Activated CD4-positive, alpha-beta T cell treated with anti-CD3 and anti-CD28 coated beads for 24 hours (primary cell): ENCODE measurements at places on chromosomes 12 and 14.

- no peak for DNase-seq
Measured at GRCh38 chr14:70257526-70257925, 68.8 kb upstream of the SLC8A3 start.

- no peak for DNase-seq
Measured at GRCh38 chr12:60263836-60264493, 668.1 kb downstream of the SLC16A7 start.

DNA sequence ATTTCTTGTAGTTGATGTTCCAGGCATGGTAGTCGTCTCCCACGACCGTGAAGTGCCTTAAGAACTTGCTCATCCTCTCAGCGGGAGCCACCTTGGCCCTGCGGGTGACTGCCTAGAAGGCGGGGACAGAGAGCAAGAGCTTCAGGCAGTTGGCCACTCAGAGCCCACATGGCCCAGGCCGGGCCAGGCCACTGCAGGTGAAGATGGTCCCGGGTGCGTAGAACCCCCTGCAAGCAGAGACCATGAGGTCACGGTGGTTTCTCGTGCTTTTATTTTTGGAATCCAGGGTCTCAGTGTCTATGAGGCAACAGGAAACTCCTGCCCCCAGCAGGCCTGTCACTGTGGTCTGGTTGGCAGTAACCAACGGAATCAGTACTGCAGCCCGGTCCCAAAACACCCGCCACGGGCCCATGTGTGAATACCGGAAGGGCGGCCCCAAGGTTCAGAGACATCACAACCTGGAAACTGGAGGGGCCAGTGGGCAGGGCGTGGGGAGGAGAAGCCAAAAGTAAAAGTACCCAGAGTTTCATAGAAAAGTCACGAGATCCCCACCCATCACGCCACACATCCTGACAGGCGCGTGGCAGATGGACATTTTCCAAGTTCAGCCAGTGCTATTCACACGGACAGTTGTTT is 27.5 kb downstream of the HVCN1 start:
- peak; percentile 27 for DNase-seq

GRCh38 chr14:23608454-23608853 is 27.7 kb upstream of the DHRS2 start:
- DNase-seq: no peak

DNA sequence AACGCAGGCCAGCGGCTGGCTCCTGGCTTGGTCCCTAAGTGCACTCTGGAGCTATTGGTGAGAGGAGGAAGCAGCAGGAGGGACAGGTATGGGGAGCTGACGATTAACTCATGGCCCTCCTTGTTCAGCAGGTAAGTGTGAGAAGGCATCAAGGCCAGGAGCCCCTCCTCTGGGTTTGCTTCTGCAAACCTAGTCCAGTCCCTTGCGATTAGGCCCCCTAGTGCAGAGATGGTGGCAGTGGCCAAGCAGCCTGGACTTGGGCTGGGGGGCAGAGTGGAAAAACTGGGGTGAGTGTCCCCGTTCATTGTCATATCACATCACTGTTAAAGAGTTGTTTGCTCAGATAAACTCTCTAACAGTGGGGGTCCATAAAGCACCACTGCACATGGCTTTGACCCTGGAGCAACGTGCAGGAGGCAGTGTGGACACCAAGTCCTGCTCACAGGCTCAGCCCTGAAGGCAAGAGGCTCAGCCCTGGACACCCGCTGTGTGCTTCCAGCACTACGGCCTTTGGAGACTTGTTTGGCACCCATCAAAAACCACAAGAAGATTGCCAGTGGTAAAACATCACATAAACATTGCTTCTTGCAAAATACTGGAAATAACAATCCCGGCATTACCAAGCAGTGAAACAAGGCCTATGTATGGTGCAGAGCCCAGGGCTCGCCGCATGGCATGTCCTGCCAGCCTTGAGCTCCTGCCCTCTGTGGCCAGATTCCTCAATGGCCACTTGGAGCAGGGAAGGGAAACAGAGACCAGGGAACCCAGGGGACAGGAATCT is 184.3 kb upstream of the RTL1 start:
- no peak for DNase-seq

DNA sequence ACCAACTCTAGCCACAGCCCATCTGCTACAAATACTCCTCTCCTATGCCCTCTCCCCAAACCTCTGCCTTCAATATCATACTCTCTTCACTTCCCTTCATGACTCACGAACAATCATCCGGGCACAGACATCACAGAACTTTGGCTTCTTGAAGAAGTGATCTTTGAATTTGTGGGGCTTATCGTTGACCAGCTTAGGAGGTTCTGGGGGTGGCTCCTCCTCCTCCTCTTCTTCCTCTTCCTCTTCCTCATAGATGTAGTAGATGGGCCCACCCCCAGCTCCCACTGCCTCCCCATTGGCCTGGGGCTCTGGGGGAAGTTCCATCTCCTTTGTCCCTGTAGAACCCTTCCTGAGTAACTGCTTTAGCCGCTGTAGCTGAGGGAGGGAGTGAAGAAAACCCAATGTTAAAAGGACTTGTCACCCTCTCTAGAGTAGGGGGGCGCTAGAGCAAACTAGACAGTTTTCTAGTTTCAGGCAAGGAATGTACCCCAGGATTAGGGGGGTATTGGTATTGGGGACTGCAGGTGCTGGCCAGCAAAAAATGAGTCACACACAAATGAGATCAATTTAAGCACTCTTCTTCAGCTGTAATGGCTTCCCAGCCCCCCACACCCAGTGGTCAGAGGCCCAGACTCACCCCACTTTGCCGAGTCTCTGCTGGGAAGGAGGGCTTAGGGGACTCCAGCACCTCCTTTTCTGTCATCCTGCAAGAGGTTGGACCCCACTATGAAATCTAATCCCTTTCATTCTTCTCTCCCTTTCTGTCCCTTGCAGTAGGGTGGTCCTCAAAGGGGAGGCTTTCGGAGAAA is 1.8 kb downstream of the STAC3 start:
- DNase-seq: no peak

DNA sequence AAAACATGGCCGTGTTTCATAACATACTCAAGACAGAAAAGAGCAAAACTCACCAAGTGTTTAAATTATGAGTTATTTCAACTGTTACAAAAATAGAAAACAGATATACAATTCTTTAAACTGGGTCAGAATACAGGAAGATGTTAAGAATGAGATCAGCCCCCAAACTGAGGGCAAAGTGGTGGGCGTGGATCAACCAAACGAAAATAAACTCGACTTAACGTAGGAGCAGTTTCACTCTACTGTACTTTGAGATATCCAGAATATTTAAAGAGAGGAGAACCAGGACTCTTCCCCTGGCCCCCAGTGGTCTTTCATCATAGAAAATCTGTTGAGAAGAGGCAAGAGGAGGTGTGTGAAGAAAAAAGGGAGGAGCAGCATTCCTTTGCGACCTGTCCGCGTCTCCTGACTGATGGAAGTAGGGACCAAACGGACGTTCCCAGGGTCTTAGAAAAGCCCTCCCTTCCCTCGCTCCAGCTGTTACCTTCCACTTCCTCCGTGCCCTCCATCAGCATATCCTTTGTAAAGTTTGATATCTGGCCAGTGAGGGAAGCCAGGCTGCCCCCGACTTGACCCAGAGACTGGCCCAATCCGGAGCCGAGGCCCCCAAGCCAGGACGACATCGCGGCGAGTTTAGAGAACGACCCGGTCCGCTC is 668 bp downstream of the TRIP11 start:
- DNase-seq: no peak

- DNase-seq: no peak
Measured at GRCh38 chr14:98953551-98954348, 318.2 kb downstream of the BCL11B start.

- DNase-seq: no peak
Measured at GRCh38 chr14:63594455-63595372, 47.0 kb downstream of the WDR89 start.

DNA sequence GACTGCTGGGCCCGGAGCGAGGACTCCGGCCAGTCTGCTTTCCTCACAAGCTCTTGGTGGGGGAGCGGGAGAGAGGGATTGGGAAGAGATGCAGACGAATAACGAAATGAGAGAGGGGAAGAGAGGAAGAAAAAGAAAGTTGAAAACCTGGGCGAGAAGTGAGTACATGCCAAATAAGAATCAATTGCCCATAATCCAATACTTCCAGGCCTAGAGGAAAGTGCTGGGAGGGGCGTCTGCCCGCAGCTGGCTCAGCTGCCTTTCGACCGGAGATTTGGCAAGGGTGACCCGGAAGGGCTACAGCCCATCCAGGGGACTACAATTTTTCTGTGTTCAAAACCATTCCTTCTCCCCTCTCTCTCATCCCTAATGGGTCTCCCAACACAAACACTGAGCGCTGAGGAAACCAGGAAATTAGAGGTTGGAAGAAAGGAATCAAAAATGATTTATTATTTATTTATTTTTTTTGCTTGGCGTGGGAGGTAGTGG is 4.9 kb downstream of the NKX2-1 start:
- DNase-seq: no peak

GRCh38 chr14:31205681-31206535 is 1.7 kb downstream of the HECTD1 start:
- no peak for DNase-seq

- DNase-seq: no peak
Measured at GRCh38 chr14:63912286-63912685, 59.5 kb downstream of the SYNE2 start.

- DNase-seq: no peak
Measured at GRCh38 chr12:57234571-57235016, 5.1 kb downstream of the SHMT2 start.

DNA sequence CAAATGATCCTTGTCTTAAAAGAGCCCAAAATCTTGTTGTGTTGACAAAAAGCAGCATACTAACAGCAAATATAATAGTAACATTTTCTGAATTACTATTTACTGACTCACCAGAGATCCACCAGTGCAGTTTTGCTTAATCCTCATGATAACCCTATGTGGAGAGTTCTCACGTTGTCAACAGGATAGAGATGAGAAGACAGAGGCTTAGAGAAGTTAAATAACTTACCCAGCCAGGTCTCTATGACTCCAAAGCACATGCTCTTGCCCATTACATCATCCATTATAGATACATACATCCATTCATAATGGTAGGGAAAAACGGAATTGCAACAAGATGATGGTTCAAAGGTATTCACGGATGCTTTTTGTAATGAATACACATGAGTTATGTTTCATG is 111.9 kb downstream of the PAX9 start:
- DNase-seq: no peak

DNA sequence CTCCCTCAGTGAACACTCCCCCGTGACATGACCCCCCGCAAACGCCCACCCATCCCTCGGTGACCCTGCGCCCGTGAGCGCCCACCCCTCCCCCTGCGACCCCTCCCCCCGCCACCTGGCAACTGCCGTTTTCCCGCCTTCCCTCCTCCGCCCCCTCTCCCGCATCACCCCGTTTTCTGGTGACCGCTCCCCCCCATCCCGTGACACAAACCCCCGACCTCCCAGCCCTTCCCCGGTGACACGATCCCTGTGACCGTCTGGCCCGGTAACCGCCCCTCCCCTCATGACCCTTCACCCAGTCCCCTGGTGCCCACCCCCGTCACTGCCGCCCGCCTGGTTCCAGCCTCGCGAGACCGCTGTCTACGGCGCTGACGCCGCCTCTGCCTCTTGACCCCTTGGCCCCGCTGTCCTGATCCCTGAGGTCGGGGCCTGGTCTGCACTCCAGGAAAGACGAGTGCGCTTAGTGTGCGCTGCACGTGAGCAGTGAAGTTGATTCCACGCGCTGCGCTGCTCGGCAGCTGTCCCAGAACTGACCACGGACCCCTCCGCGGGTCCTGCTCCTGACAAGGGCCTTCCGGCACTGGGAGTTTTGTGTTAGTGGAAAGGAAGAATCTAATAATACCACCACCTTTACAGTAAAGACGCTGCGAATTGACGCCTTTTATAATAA is 59.4 kb downstream of the DDX51 start:
- peak; percentile 10 for DNase-seq

DNA sequence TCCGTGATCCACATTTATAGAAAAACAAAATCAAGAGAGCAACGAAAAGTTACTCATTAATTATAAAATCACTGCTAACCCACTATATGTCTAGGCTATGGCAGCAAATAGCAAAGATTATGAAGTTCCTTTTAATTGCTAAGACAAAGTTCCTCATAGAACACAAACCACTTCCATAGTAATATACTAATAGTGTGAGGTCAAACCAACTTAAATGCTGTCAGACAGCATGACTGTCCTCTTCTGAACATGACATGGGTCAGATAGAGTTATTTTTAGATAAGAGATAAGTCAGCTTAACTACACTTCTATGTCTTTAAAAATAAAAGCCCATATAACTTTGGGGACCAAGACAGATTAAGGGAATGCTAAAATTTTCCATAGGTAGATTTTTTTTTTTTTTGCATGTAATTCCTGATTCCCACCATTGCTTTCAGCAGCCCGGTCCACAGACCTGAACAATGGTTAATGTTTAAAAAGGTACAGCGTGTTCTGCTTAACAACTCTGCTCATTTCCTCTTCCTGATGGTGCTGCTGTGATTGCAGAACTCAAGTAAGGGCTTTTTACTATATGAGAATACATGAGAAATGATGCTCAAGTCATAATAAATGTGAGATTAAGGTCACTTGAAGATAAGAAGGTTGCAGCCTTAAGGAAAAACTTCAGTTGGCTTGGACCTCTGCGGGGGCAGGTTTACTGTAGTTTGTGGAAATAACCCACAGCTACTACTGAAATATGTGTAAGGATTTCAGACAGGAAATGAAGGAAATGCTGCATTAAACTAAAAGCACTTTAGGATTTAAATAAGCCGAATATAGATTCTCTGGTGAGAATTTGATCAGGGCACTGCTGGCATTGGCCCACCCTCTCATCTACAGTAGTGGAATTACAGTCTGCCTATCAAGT is 37.7 kb upstream of the DUSP6 start:
- DNase-seq: no peak

DNA sequence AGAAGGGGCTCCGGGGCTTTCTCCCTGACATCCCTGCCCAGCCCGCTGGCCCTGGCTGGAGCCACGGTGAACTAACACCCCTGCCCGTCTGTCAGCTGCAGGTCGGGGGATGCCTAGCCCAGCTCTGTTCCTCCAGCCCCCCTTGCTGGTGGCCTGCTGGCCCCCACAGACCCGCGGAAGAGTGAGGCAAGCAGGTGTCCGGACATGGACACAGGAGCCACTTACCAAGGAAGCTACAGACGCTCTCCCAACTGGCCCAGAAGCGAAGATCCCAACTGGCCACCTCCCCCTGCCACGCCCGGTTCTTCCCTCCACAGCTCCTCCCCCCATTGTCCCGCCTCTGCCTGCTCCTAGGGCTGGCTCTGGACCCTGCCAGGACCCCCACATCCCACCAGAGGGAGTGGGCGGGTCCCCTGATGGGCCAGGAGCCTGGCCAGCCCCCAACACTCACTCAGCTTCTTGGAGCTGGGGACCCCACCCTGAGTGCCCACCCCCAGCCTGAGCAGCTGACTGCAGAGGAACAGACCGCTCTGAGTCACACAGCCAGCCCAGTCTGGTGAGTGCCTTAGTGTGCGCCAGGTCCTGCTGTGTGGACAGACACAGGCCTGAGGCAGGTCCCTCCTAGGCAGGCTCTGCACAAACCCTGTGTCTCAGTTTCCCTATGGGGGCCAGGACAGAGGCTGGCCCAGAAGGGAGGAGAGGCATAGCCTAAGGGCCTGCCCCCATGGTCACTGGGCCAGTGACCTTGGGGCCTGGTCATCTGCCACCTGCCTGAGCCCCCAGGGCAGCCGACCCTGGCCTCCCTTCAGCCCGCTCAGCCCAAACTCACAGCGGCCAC is 7.7 kb downstream of the AHNAK2 start:
- no peak for DNase-seq

GRCh38 chr14:24310646-24311604 is at the start of gene LTB4R:
TSS of gene LTB4R (plus strand) at chr14:24311502. CDS start at chr14:24315652, 4,150 bp downstream.
- DNase-seq: peak; percentile 34
